ENCODE measurements at places on chromosomes 3 and 15.

- DNase-seq, result no peak
Measured at GRCh38 chr3:190266913-190267290, 55.3 kb downstream of the CLDN1 start.

DNA sequence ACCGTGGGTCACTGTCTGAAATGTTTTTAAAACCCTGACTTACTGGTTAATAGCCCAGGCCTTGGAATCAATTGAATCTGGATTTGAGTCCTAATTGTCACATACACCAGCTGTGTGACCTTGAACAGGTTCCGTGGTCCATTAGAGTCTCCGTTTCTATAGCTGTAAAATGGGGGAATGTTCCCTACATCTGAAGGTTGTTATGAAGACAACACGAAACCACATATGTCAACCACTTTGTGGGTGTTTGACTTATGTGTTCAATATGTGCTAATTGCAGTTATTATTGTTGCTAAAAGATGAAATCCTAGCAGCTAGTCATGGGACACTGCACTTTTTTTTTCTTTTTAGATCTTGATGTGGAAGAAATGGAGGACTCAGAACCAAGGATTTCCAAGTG is 35.3 kb downstream of the ZBTB38 start:
- DNase-seq, result no peak

DNA sequence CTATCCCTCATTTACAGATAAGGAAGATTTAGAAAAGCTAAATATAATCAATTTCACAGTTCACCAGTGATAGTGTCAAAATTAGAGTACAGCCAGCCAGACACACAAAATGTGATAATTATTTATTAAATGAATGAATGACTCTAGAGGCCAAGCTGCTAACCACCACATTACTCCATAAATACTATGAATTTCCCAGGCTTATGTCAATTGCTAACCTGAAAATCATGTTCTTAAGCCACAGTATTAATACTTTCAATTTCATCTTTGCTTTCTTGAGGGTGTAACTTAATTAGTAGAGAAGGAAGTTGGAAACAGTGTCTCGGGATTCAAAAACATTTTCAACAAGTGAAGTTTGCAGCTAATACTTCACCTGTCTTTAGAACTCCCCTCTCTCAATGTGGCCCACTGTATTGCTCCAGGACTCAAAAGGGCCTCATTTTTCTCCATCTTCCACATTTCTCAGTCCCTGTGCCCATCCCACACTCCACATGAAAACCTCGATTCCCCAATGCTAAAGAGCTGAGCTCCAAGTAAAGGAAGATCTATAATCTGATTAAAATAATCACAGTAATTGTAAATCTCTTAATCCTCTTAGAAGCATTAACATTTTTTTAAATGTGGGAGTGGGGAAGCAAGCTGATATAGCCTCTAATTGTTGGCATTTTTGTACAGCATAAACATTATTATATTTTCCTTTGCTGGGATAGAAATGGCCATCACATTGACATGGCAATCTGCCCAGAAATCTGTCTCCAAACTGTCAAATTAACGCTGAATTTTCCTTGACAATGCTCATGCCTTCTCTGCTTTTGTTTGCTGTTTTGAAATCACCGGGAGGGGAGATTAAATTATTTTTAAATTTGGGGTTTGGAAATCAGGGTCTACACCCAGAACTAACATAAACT is 765.1 kb downstream of the ROBO1 start:
- DNase-seq, result no peak

GRCh38 chr15:55780292-55780691 is 37.3 kb upstream of the PRTG start:
- DNase-seq, result no peak

DNA sequence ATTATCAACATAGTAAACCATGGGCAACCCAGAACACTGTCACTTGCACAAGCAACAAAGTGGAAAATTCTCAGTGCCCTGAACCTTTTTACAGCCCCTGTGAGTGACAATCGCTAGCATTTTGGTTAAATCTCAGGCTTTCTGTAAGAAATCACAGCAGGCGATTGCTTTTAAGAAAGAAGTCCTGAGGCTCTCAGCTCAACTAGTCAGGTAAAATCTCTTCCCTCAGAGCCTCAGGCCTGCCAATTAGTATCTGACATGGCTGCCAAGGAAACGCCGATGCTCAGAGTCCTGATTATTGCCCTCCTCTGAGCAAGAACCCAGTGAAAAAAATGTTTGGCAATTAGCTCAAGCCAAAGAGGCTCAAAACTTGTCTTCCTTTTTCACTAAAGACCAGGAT is 530.8 kb downstream of the DIPK2A start:
- DNase-seq, result no peak

- no peak for DNase-seq
Measured at GRCh38 chr3:16118396-16118795, 56.1 kb upstream of the GALNT15 start.

DNA sequence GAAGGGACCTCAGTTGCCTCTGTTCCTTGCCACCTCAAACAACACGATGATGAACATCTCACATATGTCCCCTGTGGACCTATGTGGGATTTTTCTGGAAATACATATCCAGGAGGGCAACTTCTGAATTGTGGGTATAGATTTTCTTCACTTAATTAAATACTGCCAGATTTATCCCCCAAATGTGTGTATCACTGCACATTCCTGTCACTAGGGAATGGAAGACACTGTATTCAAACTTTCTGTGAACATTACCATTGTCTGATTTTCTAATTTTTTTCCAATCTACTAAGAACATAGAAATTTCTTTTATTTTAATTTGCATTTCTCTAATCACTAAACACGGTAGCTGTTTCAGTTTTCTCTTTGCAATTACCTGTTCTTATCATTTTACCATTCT is 102.0 kb upstream of the MRPS22 start:
- DNase-seq, result no peak

- no peak for DNase-seq
Measured at GRCh38 chr15:59237119-59237855, 30.6 kb downstream of the LDHAL6B start.

DNA sequence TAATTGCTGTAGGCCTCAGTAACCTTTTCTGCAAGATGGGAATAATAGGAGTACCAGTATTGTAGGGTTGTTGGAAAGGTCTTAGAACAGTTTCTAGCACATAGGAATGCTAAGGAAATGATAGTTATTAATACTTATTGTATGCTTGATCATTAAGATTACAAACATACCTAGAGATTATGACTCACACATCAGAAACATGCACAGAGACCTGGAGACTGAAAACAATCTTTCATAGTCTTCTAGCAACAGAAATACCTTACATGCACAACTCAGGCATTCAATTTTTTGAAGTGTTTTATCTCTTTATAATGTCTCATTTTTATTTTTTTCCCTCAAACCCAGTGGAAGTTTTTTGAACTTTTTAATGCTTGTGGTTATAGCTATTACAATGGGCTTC is 104.4 kb upstream of the ZBTB20 start:
- no peak for DNase-seq

- no peak for DNase-seq
Measured at GRCh38 chr3:54421943-54422342, 299.6 kb downstream of the CACNA2D3 start.

DNA sequence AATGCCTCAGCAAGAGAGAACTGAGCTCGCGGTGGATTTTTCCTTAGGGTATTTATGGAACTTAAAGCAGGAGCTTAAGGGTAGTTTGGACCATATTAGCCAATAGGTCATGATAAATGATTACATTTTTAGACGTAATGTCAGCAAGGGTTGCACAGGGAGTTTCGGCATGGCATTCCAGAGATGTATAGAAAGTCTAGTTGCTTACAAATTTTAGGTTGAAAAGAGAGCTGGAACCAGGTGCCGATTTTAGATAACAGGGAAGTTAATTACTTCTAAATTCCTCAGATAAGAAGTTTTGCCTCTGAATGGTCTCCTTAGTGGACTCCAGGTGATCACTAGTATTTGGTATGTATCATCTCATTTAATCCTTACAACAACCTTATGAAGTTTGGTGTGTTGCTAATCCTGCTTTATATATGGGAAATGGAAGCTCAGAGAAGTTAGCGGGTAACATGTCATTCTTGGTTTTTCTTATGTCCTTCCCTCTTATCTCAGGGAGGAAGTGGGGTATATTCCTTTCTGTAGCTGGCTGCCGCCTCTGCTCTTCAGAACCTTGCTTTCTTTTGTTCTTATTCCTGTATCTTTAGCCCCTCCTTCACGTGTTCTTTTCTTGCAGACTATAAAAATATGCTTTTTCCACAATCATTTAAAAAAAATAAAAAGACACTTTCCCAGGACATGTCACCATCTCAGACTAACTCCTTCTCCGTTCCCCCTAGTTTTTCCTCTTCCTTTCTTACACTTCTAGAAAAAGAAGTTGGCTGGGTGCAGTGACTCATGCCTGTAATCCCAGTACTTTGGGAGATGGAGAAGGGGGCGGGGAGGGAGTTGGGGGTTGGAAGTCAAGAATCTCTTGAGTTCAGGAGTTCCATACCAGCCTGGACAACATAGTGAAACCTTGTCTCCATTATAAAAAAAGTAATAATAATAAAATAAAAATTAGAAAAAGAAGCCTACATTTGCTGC is 25.7 kb downstream of the IQGAP1 start:
- DNase-seq, result no peak

DNA sequence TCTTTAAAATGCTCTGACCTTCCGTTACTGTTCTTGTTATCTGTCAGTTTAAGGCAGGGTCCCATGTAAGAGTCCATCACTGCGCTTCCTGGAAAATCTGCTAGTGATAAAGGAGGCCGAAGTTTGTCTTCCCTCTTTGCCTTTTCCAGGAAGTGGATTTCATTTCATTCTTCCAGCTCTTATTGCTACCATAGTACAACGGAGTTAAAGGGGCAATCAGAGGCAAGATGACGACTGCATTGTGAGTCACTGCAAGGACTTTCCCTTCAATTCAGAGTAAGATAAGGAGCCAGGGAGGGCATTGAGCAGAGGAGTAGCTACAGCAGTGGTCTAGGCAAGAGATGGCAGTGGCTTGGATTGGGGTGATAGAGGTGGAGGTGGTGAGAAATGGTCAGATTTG is 17.2 kb upstream of the DET1 start:
- DNase-seq, result no peak

GRCh38 chr3:10173926-10174435 is 9.3 kb downstream of the IRAK2 start:
- DNase-seq, result no peak

All from activated CD8-positive, alpha-beta memory T cell treated with anti-CD3 and anti-CD28 coated beads for 1 hour (primary cell).